ENCODE measurements at places on chromosomes 2 and 18. TPM values are rescaled to one million over a fixed set of nuclear protein-coding genes. Genes with fewer than 3 reads are reported as not detected.

Gene NCK2
- total RNA-seq = 70.8 TPM

DNA sequence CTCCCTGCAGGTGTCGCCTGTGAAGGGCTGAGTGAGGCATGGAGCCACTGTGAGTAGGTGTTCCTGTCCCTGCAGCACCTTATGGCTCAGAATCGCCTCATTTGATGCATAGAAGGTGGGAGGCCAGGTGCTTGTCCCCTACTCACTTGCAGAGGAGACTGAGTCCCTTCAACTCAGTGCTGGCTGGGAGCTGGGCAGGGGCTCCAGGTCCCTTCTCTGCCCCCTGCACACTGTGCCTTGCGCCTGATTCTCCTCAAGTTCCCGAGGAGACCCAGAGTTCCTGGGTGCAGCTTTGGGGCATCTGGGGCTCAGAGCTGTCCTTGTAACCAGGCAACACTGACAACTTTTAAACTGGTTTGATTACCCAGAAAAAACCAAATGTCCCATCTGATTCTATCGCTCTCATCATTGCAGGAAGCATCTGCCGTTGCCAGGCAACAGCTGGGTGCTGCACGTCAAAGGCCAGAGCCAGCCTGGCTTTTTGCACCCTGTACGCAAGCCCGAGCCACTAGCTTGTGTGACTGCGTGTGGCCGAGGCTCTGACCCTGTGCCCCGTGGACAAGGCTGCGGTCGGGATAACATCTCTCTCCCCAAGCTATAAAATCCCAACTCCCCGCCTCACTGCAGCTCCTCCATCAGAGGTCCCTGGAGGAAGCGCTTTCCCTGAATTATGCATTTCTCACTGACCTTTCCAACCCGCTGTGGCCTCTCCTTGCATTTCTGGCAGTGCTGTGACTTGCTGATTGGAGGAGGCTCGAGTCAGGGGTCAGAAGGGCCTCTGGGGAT is 130.8 kb upstream of the HDAC4 start:
- DNase-seq = no peak

- no peak for DNase-seq
Measured at GRCh38 chr2:163401481-163401880, 334.3 kb downstream of the FIGN start.

DNA sequence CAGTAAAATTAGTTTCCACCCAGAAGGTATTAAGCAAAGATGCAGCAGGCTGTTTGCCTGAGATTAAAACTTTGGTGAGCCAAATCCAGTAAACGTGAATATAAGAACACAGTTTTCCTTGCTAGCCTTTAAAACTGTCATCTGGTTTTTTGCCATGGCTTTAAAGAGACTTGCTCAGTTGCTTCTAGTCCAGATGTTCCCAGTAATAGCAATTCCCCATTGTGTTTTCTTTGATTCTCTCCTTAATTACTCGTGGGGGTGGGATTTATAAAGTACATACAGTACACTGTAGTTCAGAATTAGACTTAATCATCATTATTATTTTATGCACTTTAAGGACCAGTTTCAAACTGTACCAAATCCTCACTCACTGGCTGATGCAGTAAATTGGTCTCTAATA is 303.5 kb upstream of the ZNF804A start:
- no peak for DNase-seq

Gene ABCG8
- total RNA-seq = not detected

GRCh38 chr2:113198790-113199612 is 25.2 kb downstream of the PSD4 start:
- peak; percentile 89 for DNase-seq

Gene SKA1
- total RNA-seq = 2.6 TPM

DNA sequence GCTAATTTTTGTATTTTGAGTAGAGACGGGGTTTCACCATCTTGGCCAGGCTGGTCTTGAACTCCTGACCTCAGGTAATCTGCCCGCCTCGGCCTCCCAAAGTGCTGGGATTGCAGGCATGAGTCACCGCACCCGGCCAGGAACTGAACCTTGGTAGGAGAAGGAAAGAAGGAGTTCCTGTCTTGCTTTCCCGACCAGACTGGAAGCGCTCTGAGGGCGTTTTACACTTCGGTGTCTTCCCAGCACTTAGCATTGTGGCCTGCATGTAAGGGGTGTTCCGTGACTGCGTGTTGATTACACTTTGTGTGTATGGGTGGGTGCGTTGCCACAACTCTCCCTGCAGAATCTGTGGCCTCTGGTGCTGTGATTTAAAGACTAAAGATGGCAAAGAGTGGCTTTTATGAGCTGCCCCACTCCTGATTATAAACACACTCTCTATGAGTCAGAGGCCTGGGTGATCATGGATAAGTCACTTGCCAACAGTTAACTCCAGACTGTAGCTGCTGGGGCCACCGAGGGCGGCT is 46.0 kb downstream of the ODC1 start:
- no peak for DNase-seq

DNA sequence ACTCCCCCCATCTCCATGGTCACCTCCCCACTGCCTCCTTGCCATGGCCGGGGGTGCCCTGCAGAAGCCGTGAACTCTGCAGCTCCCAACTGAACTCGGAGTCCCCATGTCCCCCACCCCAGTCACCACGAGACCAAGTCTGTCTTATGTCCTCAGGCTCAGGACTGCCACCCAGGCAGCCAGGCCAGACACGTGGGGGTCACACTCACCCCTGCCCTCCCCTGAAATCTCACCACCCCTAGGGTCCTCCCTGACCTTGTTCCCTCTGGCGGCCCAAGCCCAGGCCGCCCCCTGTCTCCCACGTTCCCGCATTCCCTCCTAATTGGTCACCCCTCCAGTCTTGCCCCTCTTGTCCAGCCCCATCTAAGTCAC is 11.0 kb downstream of the AQP12A start:
- no peak for DNase-seq

- no peak for DNase-seq
Measured at GRCh38 chr2:169232551-169233154, 129.7 kb downstream of the LRP2 start.

GRCh38 chr2:138846216-138846821 is 66.1 kb upstream of the NXPH2 start:
- DNase-seq = peak; percentile 52

Gene SERPINB12
- total RNA-seq = 2.6 TPM

DNA sequence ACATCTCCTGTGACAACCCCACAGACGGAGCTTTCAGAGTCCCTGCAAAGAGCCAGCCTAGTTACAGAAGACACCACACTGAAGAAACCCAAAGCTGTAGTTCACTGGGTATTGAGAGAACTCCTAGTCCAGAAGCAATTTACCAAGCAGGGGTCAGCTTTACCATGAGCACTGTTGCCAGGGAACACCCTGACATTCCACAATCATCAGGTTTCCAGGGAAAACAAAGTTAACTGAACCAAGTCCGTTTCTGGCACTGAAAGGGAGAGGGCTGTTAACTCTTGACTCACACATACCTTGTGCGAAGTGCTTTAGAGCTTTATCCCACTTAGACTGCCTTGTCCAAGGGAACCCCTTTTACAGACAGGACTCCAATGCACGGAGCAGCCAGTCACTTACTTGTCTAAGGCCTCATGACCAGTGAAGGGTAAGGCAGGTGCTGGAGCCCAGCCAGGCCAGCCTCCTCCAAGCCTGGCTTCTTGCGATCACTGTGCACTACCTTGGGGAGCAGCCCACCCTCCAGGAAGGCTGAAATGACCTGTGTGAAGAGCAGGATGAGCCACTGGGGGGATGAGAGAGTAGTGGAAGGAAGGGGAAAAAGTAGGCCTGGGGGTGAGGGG is 53.9 kb downstream of the REEP1 start:
- peak; percentile 57 for DNase-seq
